Stimulated activated CD4-positive, alpha-beta T cell treated with anti-CD3 and anti-CD28 coated beads, Interleukin-4, amount 100 ng/mL, for 48 hours (primary cell): ENCODE measurements at places on chromosomes 2 and 18.
A peak's percentile ranks its signal among the peaks of the same experiment; 100 is the strongest.

GRCh38 chr18:48956356-48956755 is 5.6 kb upstream of the SMAD7 start:
- DNase-seq = no peak

GRCh38 chr2:235439959-235440662 is 53.7 kb upstream of the AGAP1 start:
- DNase-seq = no peak

GRCh38 chr2:232230560-232230959 is 148.0 kb upstream of the ALPP start:
- peak; percentile 35 for DNase-seq

- no peak for DNase-seq
Measured at GRCh38 chr2:216279459-216279858, 92.8 kb downstream of the MARCHF4 start.

GRCh38 chr2:65802298-65802942 is 370.0 kb upstream of the SPRED2 start:
- DNase-seq = no peak

- no peak for DNase-seq
Measured at GRCh38 chr2:134306521-134306920, 52.6 kb downstream of the MGAT5 start.

GRCh38 chr2:5330961-5331360 is 361.2 kb upstream of the SOX11 start:
- DNase-seq = no peak

DNA sequence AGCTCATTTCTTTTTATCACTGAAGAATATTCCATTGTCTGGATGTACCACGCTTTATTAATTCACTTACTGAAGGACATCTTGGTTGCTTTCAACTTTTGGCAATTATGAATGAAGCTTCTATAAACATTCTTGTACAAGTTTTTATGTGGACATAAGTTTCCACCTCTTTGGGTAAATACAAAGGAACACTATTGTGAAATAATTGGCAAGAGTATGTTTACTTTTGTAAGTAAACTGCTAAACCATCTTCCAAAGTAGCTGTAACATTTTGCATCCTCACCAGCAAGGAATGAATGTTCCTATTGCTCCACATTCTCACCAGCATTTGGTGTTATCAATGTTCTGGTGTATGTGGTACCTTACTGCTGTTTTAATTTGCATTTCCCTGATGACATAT is 15.8 kb upstream of the VWC2L start:
- no peak for DNase-seq

DNA sequence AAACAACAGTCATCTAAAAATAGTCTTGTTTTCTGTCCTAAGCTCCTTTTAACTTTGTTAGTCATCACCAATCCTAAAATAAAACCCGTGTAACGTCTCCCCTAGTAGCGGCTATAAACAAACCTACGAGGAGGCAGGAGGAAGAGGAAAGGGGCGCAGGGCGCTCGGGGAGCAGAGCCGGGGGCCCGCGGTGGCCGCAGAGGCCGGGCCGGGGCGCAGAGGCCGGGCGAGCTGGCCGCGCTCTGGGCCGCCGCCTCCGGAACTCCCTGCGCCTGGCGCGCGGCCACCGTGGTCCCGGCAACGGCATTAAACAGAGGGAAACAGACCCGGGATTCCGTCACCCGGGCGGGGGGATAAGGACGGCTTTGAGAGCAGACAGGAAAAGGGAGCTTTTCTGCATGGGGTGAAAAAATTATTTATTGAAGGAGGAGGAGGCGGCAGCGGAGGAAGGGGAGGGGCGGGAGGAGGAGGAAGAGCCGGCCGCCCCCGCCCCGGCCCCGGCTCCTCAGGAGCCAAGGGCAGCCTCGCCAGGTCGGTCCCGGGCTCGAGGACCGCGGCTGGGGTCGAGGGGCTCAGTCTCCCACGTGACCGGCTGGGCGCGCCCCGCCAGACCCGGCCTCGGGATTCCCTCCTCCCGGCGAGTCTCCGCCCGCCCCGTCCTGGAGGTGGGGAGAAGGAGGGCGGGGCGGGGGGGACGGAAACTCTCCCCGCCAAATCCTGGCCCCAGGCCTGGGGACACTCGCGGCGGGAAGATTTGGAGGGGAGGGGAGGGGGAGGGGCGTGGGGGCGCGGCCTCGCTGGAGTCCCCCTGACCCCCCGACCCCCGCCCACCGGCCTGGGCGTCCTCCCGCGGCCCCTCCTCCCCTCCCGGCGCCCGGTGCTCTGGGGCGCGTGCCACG is 1.8 kb upstream of the NFATC1 start:
- no peak for DNase-seq

- no peak for DNase-seq
Measured at GRCh38 chr2:111618226-111618977, 265.6 kb downstream of the ANAPC1 start.

DNA sequence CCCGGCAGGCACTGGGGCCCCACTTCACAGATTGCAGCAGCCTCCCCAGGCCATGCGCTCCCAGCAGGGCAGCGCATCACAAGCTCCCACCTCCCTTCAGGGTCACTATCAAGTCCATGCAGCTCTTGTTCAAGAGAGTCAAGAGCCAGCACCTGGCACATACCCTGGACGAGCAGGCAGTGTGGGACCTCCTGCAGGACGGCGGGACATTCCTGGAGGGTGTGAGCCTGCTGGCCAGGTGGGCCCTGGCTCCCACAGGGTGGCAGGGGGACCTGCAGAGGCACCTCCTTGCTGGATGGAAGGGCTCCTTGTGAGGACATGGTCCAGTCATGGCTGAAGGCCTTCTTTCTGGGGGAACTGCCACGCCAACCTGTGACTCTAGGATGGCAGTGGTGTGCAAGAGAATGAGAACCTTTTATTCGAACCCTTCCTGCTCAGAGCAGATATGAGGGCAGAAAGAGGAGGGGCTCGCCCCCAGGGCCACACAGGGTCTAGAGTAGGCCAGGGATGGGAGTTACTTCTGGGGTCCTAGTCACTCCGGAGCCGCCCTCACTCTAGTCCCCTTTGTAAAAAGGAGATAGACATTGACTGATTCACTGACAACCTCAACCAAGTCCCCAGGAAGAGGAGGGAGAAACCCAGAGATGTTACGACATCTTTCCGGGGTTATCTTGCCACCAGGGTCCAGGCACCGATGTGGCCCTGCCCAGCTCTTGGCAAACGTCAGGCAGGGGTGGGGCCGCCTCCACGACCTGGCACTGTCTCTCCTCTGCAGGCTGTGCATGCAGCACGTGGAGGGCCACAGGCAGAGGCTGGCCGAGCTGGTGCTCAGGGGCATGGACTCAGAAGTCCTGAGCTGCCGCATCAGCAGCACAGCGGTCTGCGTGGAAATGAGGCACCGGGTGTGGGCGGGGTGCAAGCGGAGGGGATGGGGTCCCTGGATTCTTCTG is 31.3 kb downstream of the HJURP start:
- no peak for DNase-seq

- no peak for DNase-seq
Measured at GRCh38 chr2:86214503-86214832, 15.2 kb downstream of the MRPL35 start.

DNA sequence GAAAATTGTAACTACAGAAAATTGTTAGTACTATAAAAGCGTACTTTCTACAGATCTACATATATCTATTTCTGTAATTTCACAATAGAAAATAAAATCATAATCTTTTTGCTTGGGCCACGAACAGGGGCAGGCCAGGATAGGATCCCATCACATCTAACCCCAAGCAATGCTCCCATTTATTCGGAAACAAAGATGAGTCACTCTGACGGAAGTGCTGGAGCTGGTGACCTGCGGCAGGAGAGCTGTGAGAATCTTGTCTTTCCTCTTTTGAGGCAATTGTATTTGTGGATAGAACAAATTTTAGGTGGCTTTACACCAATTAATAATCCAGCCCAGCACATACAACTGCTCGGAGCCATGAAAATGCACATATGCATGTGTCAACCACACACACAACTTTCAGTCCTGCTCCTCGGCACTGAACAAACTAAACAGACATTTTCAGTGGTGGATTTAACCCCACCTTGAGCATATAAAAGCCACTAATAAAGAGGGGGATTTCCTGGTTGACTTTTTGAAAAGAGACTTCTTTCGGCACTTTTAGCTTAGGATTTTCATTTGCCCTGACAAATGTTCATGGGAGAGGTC is 22.3 kb upstream of the INSIG2 start:
- DNase-seq = no peak

DNA sequence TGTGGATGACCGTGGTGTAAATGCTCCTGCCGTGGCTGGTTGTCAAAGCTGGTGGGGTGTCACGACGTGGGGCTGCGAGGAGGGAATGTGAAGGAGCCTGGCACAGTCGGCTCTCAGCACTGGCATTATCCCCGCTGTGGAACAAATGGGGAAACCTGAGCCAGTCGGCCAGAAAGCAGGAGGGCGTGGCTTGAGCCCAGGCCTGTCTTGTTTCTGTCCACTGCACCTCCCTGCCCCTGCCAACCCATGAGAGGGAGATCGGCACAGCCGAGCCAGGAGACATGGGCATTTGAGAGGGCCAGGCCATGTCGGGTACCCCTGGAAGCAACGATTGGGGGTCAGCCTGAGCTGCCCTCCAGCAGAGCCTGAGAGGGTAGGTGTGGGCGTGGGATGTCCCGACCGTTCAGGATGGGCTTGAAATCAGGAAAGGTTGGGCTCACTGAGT is 44.5 kb downstream of the PDIA6 start:
- DNase-seq = no peak

GRCh38 chr2:142878031-142878678 is 691 bp downstream of the KYNU start:
- DNase-seq = no peak

DNA sequence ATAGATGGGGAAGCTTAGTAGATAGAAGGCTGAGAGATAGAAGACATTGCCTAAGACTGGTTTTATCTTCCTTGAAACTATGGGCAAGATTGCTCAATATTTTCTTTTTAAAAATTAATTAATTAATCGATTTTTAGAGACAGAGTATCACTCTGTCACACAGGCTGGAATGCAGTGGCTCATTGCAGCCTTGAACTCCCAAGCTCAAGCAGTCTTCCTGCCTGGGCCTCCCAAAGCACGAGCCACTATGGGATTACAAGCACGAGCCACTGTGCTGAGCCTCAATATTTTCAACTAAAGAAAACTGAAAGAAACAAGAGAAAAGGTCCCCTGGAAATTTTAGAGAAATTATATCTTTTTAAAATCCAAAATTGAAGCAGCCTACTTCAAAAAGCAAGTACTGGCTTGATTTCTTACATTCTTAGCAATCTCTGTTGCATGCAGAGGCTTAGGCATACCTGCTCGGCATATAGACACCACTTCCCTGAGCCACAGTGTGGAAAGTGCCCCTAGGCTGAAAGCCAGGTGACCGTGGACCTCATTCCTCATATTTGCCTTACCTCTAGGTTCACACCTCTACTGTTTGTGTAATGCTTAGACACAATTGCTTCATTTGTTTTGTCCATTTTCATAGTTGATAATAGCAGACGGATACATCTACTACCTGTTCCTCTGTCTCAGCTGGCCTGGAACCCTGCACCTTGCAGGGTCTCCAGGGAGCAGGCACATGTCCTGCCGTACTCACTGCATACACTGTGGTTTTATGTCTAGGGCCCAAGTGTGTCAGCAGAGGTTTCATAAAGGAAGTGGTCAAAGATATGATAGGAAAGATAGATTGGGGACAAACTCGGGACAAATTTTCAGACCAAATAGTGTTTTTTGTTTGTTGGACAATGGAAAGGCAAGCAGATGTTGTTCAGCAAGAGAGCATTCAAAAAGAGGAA is 166.5 kb upstream of the ALPP start:
- no peak for DNase-seq
